AG09319 (cell line): ENCODE measurements at places on chromosomes 3 and 15.
A peak's percentile ranks its signal among the peaks of the same experiment; 100 is the strongest.

DNA sequence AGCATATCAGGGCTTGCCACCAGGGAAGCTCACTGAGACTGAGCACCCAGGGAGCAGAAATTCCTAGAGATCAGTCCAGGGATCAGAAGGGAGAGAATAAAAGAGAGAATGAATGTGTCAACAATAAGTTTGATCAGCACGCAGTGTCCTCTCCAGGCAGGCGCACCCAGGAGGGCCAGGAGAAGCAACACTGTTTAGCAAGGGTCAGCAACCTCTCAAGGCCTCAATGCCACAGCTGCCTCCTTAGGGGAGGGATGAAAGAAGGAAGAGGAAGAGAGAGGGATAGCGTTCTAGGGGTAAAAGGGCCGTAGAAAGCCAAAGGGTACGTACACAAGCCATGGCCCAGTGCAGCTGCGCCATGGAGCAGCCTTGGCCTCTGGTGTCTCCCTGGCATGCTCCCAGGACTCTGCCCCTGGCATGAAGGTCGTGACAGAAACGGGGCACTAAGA is 399.8 kb downstream of the SHQ1 start:
- no peak for DNase-seq

DNA sequence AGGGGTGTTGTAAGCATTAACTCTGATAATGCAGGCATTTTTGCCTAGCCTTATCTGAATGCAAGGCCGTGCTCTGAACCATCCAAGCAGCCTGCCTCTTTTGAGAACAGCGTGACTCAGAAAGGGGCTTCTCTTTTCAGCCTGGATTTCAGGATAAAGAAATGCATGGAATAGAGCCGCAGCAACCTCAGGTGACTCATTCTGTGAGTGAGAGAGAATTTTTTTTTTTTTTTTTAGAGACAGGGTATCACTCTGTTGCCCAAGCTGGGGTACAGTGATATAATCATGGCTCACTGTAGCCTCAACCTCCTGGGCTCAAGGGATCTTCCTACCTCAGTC is 20.6 kb upstream of the PDE8A start:
- DNase-seq = no peak

GRCh38 chr15:34582461-34583371 is 735 bp downstream of the GOLGA8B start:
- no peak for DNase-seq

- DNase-seq = peak; percentile 64
Observed at GRCh38 chr15:49313650-49314049, 109.4 kb upstream of the FGF7 start.

DNA sequence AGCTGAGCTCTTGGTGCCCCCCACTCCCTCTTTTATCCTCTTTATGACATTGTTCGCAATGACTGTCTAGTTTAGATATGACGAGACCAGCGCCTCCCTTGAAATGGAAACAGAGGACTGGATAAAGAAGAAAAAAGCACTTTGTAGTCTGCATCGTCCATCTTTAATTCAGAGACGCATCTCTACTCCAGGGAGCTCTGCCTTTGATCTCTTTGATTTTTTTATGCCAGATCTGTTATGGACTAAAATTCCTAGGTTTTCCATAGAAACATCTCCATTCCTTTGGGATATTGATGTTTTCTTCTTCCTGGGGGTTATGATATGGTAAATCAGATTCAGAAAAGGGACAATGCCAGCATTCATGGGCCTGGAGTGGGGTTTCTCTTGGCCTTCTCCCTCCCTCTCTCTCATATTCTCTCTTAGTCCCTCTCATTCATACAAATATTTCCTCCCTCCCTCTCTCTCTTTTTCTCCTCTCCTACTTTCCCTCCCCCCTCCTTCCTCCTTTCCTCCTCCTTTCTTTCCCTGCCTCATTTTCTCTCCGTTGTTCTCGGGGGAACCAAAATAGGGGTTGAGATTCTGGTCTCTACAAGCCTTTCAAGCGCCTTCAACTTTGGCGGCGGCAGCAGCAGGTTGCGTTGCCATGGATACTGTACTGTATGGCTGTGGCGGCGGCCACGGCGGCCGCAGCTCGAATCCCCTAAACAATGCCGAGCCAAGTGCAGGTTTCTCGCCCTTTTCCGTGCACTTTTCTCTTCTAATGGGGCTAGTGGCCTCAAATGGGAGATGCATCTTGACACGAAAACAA is 45.5 kb downstream of the ZIC4 start:
- DNase-seq = no peak

DNA sequence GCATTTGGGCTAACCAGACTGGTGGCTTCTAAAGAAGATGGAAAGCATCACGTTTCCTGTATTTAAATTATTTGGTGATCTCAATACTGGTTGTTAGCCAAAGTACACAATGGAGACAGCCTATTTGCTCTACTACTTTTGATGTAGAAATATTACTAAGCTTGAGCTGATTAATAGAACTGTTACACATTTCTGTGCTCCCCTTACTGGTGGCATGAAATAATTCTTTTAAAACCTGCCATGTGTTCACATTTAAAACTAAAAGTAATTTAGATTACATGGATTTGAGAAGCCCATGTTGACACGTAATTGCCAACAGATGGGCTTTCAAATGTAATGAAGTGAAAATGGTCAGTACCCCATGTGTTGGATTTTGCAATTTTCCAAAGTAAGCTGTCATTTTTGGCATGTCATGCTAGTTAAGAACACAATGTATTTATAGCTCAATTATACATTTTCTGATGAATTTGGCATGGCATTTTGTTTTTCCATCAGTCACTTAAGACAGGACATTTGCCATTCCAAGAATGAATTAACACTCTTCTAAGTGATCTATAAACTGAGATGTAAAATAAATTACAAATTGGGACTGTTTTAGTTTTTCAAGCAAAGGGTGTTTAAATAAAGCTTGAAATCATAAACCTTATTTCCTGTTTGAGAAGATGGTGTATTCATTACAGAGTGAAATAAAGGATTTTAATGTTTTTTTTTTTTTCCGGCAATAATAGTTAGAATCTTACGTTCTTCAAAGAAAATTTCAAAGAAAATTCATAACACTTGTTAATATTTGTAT is 10.8 kb upstream of the RARRES1 start:
- DNase-seq = peak; percentile 52

GRCh38 chr15:35833581-35833980 is 287.6 kb upstream of the DPH6 start:
- DNase-seq = no peak

- DNase-seq = no peak
Observed at GRCh38 chr15:89649013-89649625, 6.1 kb downstream of the KIF7 start.

GRCh38 chr15:93708724-93709445 is 522.5 kb upstream of the MCTP2 start:
- DNase-seq = no peak

DNA sequence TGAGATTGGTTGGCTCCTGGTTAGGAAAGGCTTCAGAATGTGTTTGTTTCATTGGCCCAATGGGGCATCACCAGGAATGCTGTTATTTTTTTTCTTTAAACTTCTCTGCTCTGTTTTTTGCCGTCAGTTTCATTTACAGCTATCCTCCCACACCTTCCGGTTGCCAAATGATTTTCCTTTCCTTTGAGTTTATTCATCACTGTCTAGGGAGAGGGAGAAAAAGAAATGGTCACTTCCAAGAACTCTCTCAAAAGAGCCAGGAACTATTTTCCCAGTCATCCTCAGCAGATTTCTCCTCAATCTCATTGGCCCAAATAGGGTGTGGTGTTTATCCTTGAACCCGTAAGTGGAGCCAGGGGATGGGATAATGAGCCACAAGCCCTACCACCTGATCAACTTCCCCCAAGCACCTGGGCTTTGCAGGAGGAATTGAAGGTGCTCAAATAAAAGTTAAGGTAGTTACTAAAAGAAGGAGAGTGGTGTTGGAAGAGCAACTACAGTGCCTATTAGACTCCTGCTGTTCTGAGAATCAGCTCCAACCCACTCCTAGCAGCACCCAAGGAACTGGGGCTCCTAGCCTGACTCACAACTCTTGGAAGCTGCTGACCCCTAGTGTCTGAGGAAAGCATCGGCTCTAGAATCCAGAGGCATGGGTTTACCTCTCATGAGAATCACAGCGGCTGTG is 183.8 kb upstream of the IL12A start:
- DNase-seq = peak; percentile 73

DNA sequence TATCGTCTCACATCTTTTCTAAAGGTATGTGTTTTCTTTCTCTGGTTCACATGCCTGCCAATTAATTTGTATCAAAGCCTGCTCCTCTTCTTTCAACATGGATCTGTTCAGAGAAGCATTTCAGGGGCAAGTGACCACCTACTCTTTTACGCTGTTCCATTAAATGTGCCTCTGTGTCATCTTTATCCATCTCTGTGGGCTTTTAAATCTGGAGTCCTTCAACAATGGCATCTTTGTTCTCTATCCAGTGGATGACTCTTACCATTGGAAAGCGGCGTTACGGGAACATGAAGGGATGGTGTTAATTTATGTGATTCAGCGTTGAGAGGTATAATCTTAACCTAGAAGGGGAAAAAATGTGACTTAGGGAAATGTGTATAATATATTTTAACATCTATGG is 92.7 kb upstream of the CFAP20DC start:
- DNase-seq = no peak

DNA sequence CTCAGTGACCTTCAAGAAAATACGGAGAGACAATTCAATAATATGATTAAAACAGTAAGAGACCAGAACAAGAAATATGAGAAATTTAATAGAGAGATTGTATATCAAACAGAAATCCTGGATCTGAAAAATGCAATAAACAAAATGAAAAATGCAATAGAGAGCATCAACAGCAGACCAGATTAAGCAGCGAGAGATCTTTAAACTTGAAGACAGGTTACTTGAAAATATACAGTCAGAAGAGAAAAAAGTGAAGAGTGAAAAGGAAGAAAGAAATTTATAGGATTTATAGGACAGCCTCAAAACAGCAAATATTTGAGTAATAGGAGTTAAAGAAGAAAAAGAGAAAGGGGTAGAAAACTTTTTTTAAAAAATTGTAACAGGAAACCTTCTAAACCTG is 813.9 kb upstream of the GRM7 start:
- no peak for DNase-seq

GRCh38 chr3:169999433-169999832 is 32.8 kb downstream of the SEC62 start:
- no peak for DNase-seq

DNA sequence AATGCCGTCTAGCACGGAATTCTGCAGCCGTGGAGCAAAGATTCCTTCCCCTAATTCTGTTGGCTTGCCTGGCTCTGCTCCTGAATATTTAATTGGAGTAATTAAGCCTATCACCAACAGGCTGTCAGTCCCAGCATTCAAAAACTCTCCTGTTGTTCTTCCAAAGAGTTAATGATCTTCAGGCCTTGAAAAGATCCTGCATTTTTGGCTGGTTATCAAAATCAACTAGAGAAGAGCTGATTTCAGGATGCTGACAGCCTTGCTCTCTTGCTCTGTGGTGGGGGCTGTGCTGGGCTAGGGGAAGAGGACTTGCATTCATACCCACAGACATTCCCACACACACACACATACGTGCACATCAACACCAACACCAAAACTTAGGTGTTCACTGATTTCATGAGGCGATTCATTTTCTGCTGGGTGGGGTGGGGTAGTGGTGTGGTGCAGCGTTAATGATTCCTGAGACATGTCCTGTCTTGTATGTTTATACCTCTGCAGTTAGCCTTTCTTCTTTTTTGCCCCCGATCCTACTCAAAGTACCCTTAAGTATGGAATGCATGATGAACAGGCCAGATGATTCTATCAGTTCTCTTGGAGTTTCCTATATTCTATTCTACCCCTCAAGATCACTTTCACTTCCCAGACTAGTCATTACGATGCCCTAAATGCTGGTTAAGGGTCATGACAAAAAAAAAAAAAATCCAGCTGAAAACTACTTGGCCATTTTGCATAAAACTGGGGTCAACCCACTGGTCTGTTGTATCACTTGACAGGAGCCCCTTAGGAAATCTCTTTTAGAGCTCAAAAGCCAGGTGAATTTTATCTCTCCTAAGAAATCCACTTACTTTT is 42.3 kb downstream of the CPN2 start:
- no peak for DNase-seq

DNA sequence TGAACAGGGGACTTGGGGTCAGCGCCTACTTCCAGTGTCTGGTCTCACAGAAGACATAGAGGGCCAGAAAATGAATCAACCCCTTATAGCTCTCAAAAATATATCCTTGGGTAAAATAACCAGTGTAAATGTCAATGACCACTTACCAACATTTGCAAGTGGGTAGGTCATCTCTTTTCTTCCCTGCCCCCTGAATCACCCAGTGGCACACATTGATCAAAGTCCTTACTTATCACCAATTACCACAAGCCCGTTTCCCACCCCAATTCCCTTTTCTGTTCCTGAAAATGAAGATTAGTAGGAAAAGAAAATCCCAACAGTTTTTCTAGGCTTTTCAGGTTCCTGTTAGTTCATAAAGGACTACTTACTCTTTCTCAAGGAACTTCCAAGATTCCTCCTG is 70.5 kb upstream of the HEG1 start:
- DNase-seq = no peak

DNA sequence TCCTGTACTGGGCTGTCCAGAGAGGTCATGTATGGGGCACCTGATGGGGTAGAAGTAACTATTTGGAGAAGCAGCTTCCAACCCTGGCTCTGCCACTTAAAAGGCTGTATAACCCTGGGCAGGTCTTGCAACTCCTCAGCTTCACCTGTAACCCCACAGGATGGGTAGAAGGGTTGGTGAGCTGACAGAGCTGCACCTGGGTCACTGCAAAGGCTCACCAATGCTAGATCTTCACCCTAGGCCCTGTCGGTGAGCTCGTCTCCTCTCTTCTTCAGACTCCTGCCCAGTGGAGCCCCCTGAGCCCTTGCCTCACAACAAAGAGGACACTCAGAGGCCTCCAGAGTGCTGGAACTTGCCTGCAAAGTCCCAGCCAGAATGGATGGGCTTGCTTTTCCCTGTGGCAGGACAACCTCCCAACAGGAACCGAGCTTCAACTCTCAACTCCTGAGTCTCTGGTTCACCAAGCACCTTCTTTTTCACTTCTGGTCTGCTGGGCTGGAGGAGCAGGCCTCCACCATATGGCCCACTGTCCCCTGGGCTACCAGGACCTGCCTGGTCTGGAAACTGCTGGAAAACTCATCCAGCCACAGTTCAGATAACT is 45.9 kb downstream of the XXYLT1 start:
- no peak for DNase-seq

- DNase-seq = no peak
Observed at GRCh38 chr3:62548528-62549205, 175.3 kb upstream of the FEZF2 start.

DNA sequence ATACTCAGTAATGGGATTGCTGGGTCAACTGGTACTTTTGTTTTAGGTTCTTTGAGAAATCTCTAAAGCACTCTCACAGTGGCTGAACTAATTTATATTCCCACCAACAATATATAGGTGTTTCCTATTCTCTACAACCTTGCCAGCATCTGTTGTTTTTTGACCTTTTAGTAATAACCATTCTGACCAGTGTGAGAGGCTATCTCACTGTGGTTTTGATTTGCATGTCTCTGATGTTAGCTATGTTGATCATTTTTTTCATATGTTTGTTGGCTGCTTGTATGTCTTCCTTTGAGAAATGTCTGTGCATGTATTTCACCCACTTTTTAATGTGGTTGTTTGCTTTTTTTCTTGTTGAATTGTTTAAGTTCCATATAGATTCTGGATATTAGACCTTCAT is 98.2 kb upstream of the DCBLD2 start:
- no peak for DNase-seq
